GM12865 (cell line): ENCODE measurements at places on chromosomes 11 and 22.

DNA sequence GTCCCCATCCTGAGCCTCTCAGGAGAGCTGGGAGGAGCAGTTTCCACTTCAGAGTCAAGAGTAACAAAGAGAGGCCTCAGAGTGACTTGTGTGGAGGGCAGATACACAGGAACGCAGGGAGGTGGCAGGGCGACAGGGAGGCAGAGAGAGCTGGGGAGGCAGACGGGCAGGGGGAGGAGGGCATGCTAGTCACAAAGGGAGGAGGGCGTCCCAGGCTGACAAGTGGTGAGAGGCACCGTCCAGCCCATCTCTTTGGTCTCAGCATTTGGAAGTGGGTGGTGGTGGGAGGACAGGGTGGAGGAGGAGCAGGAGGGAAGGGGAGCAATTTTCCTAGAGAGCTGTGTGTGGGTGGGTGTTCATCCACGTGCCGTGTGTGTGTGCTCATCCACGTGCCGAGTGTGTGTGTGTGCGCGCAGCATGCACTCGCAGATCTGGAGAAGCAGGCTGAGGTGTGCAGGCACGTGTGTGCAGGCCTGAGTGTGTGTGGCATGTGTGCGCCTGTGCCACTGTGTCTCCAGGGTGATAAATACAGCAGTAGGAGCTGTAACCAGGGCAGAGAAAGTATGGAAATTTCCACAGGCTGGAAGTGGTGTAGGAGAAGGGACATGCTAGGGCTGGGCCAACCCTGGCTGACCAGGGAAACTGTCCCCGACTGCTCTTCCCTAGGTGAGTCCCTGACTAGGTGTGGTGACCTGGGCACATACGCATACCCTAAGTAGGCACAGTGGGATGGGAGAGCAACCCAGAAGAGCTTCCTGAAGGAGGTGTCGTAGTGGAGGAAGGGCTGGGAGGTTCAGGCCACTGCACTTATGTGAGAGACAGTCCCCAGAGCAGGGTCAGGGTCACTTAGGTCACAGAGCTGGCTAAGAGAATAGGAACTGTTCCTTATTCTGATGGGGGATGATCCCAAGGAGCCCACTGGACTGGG lies 7.3 kb upstream of the PDE2A start:
- DNase-seq, result no peak

DNA sequence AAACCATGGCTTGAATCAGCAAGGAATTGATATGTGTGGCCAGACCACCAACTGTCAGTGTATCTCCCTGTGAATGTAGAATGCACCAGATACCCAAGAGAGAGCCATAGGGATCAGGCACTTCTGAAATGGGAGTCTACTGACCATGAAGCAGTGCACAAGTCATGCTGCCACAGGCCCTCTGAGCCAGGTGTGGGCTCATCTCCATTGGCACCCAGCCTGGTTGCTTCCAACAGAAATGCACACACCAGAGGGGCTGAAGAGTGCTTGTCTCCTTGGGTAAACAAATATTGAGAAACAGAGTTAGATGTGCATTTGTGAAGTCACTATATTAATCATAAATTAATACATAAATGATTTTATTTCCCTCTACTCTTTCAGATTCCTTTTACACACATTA lies 28.4 kb upstream of the PANX1 start:
- DNase-seq, result no peak

- no peak for DNase-seq
Observed at GRCh38 chr11:94731880-94732601, 36.1 kb upstream of the AMOTL1 start.

DNA sequence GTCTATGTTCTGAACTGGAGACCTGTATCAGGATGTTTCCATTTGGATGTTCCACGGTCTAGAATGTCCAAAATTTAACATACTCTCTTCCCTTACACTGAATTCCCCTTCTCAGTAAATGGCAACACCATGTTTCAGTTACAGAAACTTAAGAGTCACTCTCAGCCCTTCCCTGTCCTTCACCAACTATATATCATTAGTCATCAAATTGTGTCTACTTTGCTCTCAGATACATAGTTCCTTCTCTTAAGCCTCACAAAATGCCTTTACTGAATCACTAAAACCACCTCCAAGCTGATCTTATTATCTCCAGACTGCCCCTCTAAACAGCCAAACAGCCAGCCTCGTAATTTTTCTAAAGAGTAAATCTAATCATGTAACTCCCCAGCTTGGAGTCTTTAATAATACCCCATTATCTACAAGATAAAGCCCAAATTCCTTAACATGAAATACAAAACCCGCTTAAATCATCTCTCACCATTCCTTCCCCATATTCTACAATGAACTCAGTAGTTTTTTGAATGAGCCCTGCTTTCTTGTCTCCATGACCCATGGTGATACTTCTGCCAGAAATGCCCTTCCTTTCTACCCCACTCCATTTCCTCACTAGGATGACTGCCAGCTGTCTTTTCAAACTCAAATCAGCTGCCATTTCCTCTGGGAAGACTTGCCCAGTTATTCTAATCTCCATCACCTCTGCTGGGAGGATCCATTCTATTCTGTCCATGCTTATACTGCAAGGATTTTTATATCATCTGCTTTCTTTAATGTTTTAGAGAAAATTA lies 102.7 kb upstream of the ARHGAP42 start:
- no peak for DNase-seq

- no peak for DNase-seq
Observed at GRCh38 chr22:23381661-23382427, 198.2 kb downstream of the IGLL1 start.

GRCh38 chr22:27461470-27461869 lies 340.1 kb downstream of the MN1 start:
- DNase-seq, result no peak

- no peak for DNase-seq
Observed at GRCh38 chr11:79377406-79377805, 63.4 kb downstream of the TENM4 start.

DNA sequence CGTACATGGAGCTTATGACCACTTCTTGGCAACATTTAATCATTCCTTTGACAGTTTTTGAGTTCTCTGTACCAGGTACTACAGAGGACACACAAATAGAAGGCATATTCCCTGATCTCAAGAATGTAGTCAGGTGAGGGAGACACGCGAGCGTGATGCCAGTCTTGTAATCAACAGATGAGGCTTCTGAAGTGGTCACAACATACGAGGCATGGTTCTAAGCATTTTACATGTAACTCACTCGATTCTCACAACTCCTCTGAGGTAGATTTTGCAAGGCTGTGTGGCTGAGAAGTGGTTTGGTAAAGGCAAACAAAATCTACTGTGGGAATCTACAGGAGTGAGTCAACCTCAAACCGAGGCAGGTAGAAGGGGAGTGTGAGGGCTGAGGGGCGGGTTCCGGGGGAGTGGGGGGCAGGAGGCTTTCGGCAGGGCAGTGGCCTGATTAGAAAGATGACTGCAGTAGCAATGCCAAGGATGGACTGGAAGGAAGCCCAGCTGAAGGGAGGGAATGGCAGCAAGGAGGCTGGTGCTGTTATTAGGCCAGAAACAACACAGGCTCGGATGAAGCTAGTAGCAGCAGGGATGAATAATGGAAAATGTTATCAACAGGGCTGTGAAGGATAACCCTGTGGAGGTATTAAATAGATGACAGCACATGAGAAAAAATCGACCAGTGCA lies 63.8 kb downstream of the ST14 start:
- DNase-seq, result no peak

DNA sequence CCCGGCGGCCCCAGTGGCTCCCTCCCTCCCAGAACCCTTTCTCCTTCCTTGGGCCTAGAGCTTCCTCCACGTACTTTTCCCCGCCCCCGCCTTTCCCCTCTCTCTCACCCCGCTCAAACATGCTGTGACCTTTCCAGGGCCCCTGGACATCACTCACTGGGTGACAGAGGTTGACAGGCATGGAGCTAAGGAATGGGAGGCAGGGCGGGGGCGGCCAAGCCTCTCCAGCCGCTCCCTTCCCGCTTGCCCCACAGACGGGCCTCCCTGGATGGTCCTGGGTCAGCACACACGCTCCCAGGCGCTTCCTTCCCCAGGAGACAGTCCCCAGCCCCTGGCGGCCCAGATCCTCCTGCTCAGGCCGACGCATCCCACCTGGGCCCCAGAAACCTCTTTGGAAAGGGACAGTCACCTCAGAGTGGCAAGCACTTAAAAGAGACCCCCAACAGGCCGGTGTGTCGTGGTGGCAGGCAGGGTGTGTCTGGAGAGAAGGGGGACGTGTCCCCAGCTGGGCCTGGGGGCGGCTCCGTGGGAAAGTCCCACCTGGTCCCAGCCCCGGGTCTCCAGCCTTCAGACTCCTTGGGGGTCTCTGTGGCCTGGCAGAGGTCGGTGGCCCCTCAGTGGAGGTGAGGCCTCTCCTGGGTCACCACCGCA lies 8.8 kb downstream of the H19 start:
- no peak for DNase-seq

DNA sequence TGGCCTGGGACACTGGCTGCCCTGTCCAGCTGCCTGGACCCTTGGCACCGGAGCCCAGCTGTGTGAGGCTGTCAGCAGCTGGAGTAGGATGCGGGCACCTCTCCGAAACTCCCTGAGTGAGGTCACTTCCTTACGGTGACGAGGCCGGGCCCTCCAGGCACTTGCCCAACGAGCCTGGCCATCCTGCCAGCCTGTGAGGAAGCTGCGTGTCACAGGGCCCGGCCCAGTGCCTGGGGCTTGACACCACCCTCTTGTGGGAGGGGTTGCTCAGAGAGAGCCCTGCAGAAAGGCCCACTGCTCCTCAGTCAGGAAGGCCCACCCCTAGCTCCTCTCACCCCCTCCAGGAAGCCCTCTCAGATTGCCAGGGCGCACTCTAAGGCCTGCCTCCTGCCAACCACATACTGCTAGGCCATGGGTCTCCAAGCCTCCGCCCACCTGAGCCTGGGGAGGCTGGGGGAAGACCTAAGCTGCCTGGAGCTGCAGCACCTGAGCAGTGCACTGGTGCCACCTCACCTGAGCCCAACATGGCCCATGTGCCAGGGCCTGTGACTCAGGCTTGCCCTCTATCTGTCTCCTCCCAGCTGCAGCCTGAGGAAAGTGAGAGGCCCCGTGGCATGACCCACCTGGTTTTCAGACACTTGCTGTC lies 4.3 kb upstream of the PHLDA2 start:
- DNase-seq, result peak; percentile 58

DNA sequence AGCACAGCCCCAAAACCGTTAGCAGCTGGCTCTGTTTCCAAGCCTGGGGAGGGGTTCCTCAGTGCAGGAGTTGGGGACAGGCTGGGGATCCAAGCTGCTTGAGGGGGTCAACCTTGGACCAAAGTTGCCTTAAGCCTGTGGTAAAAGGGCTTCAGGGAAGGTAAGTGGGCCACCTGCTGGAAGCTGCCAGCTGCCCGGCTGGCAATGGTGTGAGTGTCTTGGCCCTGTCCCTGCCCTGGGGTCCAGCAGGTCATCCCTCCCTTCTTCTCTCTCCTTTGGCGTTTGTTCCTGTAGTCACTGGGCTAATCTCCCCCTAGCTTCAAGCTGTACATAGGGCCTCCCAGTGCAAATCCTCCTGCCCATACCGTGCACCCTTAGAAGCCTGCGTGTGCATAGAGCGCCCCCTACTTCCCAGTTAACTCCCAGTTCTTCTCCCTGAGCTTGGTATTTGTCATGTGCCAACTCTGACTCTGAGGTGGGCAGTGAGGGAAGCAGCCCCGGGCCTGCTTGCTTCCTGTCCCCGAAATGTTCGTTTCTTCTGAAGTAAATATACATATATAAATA lies 4.4 kb downstream of the TMEM258 start:
- peak; percentile 42 for DNase-seq

GRCh38 chr11:27183672-27184457 lies 143.2 kb downstream of the BBOX1 start:
- peak; percentile 67 for DNase-seq

GRCh38 chr11:64469288-64469687 lies 110.3 kb downstream of the RPS6KA4 start:
- DNase-seq, result no peak

DNA sequence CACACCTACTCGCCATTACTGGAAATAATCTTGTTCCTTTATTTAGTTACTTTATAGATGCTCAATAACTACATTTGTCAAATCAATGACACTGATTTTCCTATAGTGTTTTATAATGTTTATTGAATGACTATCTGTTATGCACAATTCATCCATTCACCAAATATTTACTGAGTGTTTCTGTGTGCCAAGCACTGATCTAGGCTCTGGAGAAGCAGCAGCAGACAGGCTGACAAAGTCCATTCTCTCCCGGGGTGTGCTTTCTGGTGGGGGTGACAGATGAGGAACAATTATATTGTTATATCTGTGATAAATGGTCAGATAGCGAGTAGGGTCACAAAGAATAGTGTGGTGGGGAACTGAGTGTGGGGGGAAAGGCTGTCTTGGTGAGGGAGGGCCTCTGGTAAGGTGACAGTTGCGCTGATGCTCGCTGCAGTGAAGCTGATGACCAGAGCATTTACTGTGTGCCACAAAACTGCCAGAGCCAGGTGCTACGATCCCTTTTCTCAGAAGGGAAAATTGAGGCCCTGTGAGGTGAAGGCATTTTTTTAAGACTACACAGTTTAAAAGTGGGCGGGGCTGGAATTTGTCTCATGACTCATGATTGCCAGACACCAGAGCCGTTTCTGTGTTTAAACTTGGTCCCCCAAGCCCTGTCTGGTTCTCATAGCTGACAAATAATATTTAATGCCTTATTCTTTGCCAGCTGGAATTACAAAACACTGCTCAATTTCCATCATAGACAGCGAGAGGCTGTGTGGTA lies 10.2 kb downstream of the PACS1 start:
- DNase-seq, result no peak
